ENCODE measurements at places on chromosomes 4 and X.

- no peak for DNase-seq
Observed at GRCh38 chrX:5681159-5681558, 547.5 kb downstream of the NLGN4X start.

- DNase-seq = no peak
Observed at GRCh38 chr4:146148021-146148420, 27.5 kb upstream of the LSM6 start.

GRCh38 chr4:119099227-119099810 lies 36.3 kb upstream of the MYOZ2 start:
- no peak for DNase-seq

DNA sequence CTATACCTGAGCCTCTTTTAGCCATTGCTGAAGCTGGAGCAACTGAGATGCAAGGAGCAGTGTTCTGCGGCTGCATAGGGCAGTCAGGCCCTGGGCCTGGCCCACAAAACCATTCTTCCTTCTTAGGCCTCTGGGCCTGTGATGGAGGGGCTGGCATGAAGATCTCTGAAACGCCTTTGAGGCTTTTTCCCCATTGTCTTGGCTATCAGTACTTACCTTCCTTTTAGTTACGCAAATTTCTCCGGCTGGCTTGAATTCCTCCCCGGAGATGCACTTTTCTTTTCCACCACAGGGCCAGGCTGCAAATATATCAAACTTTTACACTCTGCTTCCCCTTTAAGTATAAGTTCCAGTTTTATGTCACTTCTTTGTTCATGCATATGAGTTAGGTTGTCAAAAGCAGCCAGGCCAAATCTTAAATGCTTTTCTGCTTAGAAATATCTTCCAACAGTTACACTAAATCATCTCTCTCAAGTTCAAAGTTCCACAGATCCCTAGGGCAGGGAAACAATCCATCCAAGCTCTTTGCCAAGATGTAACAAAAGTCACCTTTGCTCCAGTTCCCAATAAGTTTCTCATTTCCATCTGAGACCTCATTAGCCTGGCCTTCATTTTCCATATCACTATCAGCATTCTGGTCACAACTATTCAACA lies 194.4 kb upstream of the PCDH7 start:
- DNase-seq = peak; percentile 7

All from muscle of arm (tissue), 14 donors.